B cell (primary cell): ENCODE measurements at places on chromosomes 12 and 14. TPM values are rescaled to one million over a fixed set of nuclear protein-coding genes. Genes with fewer than 3 reads are reported as not detected.
A peak's percentile ranks its signal among the peaks of the same experiment; 100 is the strongest.

CLEC9A gene
- total RNA-seq = not detected in 2 replicates

DNA sequence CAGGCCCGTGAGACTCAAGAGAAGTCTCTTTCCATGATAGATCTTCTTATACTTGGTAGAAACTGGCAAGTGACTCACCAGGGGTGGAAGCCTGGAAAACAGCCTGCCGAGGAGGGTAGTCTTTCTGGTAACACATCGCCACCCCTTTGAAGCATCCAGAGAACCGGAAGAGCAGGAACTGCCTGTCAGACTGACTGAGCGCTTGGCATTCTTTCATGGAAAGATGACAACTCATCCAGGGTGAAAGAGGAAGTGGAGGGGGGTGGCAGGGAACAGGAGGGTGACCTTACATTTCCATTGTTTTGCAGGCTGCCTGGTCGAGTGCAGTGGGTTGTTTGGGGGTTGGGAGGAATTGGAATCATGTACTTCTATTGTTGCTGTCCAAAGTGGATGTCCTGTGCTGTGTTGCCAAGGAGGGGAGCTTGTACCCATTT, 34.5 kb downstream of the PRKCH start:
- DNase-seq = no peak

TDRD9 gene
- 2.4 and 3.4 TPM in 2 replicates for total RNA-seq

DNA sequence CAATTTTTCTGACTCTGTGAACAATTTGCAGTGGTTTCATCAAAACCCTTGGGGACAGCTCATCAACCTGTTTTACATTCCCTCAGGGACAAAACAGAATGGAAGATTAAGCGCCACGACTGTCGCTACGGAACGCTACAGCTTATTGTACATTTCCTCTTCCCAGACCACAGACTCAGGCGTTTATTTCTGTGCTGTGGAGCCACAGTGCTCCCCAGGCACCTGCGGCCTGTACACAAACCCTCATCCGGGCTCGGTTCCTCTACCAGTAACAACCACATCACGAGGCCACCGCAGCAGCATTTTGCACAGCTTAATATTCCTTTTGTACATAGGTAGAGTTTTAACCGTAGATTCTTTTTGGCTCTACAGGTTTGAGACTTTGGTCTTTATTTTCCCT, 397.4 kb upstream of the OR4E1 start:
- DNase-seq = peak; percentile 74

DNA sequence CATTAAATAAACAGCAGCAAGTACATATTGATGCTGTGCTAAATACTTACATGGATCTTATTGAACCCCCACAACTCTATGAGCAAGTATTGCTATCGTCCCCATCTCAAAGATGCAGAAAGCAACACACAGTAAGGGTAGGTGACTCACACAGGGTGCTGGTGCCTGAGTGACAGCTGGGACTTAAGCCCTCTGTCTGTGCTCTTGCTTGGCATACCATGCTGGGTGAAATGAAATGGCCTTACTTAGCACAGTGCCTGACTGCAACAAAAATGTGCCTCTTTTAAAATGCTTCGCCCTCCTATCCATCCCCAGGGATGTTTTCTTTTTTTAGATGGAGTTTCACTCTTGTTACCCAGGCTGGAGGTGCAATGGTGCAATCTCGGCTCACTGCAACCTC, 788 bp downstream of the TEX52 start:
- DNase-seq = no peak

- no peak for DNase-seq
Observed at GRCh38 chr12:124517260-124518050, 50.0 kb downstream of the NCOR2 start.
